ENCODE measurements at places on chromosomes 5 and 9.

GRCh38 chr5:110790673-110791072, 51.9 kb downstream of the SLC25A46 start:
- no peak for DNase-seq

GRCh38 chr5:13188371-13188770, 756.1 kb downstream of the DNAH5 start:
- no peak for DNase-seq

GRCh38 chr5:77946381-77947040, 170.4 kb upstream of the TBCA start:
- DNase-seq = no peak

- DNase-seq = no peak
These were observed 189.1 kb upstream of the PTGER4 start for GRCh38 chr5:40490464-40491111.

DNA sequence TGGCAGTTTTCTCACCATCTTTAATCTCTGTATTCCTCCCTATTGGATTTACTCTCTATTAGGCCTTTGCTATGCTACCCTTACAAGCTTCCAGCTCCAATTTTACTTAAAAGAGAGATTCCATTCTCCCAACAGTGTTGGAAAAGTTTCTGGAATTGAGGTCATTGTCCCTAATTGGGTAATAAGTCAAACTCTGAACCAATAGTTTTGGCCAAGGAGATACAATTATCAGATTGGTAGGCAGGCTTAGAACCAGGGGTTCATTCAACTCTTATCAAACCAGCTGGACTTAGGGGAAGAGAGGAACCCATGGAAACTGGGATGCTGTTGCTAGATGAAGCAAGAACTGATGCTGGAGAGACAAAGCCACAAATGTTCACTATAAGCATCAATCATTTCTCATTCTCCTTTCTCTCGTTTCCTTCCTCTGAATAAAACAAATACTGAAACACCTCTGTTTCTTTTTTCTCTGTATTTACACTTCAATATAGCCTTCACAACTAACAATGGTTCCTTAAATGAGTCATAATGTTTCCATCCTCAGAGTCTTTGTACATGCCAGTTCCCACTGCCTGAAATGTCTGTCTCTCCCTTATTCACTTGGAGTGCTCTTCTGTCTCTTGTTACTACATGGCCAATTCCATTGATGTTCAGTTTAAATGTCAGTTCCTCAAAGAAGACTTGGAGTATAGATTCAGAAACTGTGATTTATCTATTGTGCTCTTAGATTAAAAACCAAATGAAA, 587.3 kb downstream of the GABRG2 start:
- no peak for DNase-seq

All from T follicular helper cell (primary cell).